Activated naive CD8-positive, alpha-beta T cell treated with anti-CD3 and anti-CD28 coated beads for 36 hours (primary cell): ENCODE measurements at places on chromosomes 16 and 17.
A peak's percentile ranks its signal among the peaks of the same experiment; 100 is the strongest.

DNA sequence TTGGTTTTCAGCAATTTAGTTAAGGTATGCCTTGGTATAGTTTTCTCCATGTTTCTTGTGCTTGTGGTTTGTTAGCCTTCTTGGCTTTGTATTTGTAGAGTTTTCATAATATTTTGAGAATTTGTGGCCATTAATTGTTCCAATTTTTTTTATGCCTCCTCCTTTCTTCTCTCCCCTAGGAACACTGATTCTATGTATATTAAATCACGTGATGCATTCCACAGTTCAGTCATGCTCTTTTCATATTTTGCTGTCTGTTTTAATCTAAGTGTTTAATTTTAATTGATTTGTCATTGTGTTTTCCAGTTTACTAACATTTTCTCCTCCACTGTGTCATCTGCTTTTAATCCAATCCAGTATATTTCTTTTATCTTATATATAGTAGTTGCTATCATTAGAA, 263.6 kb downstream of the SHISA9 start:
- DNase-seq: no peak

DNA sequence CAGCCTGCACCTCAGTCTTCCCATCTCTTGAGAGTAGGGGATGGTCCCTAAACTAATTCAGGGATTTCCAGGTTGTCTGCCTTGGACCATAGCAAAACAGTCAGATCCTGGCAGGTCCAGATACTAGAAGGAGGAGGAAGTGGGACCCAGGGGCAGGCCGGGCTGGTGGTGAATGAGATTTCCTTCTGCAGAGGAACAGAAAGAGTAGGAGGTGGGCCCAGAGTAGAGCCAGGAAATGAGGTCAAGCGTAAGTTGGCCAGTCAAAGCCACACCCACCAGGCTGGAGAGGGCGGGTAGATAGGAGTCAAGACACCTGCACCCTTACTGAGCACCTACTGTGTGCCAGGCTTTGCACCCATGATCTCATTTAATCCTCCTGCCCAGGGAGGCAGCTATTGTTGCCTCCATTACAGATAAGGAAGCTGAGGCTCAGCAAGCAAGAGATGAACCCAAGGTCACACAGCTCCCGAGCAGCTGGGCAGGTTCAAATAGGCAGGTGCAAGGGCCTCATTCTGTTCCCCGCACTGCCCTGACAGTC, 2.6 kb downstream of the CDH5 start:
- DNase-seq: no peak

DNA sequence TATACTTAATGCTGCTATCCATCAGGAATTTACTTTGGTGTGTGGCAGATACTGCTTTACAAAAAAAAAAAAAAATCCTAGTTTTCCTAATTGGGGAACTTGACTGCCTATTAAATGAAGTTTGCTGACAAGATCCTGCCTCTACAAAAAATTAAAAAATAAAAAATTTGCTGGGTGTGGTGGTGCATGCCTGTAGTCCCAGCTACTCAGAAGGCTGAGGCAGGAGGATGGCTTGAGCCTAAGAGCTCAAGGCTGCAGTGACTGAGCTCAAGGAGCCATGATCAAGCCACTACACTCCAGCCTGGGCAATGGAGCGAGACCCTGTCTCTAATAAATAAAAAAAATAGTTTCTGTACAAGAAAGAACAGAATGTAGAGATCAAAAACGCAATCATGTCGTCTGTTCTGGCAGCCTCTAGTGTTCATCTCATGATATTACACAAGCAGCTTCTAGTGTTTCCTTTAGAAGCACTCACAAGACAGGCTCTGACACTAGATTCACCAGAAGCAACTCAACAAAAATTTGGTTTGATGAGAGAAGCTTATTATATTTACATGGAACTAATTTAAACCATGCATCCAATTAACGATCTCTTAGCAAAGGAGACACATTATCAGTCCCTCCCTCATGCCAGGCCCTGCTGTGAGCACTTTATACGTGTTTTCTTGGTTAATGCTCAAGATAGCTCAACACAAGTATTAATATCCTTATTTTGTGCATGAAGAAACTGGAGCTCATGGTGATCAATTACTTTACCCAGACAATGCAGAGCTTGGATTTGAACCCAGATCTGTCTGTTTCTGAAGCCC, 6.8 kb upstream of the KRTAP17-1 start:
- DNase-seq: no peak

- DNase-seq: peak; percentile 90
Measured at GRCh38 chr16:27202923-27203506, 311 bp upstream of the KDM8 start.

GRCh38 chr17:63138713-63139112, 172.7 kb downstream of the TANC2 start:
- no peak for DNase-seq

DNA sequence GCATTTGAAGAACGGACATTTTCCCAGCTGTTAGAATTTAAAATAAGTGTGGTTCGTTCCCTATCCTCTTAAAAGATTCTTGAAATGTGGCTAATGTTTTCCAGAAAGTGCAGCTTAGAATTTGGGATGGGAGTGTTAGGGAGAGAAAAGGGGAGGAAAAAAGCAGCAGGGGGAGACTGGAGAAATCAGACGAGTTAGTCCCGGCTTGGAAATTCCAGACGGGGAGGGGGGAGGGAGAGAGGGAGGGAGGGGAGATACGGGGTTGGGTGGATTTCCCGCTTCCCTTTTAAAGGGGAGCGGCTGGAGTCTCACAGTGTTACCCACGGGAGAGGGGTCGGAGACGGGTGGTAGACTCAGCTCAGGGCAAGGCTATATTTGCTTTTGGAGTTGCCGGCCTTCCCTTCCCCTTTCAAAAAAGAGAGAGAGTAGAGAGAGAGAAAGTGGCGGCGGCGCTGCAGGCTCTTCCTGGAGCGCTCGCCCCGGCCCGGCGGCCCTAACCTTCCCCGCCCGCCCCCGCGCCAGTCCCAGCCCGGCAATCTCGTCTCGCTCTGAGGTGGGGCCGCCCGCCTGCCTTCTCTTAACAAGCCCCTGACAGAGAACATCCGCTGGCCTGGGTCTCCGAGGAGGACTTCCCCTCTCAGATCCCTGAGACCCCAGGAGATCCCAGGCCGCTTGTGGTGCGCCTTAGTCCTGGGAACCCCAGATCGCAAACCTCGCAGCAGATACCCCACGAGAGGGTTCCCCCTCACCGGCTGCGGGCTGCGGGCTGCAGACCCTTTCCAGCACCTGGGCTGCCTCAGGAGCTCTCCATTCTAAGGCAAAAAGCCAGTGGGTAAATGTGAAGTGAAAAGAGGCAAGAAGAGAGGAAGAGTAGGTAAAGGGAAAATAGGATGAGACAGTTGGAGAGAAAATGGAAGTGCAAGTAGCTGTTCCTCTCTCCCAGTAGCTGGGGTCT, 6.6 kb downstream of the IGF2BP1 start:
- DNase-seq: peak; percentile 25

- DNase-seq: no peak
Measured at GRCh38 chr17:78517421-78517820, 59.8 kb downstream of the DNAH17 start.

DNA sequence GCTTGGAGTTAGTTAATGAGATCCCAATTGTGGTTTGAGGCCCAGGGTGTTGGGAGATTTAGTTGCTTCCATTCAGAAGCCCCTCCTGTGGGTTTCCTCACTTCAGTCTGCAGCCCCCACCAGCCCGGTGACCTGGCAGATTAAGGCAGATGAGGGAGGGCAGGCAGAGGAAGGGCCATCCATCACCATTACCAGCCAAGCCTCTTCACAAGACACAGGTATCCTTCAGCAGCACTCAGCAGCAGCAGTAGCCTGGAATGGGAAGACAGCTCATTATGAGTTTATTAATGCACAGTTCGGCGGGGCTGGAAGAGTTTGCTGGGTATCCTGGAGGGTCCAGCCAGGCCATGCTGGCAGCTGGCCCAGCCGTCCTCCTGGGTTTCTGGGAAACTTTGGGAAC, 90.0 kb upstream of the GPRC5B start:
- no peak for DNase-seq

DNA sequence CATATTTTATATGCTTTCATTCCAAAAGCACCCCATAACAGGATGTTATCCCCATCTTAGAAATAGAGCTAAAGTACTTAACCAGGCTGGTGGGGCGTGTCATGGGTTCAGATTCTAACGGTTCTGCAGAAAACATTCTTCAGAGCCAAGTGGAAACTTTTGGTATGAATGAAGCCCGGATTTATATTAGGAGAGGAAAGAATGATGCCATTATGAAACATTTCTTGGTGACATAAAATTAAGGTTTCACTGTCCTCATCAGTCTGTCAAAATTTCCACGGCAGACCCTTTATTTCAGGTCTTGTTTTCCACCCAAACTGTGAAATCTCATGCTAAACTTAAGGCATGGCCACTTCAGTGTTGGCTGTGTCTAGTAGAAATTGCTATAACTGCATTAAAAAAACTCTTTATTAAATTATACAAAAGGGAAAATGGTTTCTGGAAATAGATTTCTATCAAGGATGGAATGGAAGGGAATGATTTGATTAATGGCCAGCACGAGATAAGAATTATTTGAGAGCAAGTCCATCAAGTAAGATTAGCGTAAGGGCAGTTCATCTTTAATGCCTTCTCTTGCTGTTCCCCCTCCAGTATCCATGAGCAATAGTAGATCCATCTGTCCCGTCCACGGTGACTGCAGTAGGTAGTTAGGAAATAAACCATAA, 11.7 kb downstream of the PRKCA start:
- peak; percentile 46 for DNase-seq

DNA sequence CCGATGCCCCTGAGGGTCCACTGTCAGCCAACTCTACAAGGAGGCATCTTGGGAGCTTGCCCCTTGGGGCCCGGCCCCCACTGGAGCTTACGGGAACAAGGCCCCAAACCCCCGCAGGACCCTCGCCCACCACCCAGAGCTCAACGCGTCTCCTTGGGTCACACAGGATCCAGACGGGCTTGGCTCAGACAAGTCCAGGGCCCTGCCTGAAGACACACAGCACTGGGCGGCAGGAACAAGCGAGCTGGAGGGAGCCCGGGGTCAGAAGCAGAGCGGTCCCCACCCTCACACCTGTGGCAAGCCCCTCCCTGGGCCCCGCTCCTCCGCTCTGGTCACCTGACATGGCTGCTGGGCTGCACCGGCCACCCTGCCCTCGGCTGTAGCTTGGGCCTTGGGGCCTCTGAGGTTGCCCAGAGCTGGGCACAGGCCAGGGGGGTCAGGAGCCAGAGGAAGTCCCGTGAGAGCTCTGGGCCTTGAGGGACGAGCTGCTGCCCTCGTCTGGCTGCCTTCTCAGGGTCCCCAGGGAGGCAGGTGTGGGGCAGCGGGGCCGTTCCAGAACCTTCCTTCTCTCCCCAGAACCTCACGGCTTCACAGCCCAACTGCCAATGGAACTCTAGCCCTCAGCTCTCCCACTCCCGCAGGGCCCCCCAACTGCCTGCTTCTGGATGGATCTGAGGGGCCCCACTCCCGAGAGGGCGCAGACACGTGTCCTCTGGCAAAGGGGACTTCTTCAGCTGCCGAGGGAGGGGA, at the start of gene CCDC154:
CCDC154 (minus strand) TSS at position 577 of the 750 bp plus-strand sequence; CDS start at position 343, 234 bp downstream.
- no peak for DNase-seq

- no peak for DNase-seq
Measured at GRCh38 chr17:37642681-37643080, 565 bp downstream of the DDX52 start.

DNA sequence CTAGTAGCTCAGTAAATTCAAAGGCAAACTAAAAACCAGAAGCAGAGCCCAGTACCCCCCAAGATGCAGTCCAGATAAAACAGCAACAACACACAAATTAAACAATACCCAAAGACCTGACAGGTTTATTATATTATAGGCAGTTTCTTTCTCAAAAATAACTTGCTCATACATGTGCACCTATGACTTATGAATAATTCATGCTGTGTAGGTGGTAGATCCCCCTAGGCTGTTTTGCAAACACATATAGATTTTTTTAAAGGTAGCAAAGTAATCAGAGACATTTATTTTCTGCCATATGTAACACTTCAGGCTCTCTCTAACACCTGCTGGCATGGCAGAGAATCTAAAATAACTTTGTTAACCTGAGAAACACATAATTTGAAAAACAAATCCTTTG, 27.2 kb downstream of the CACNG1 start:
- DNase-seq: no peak

GRCh38 chr17:30292286-30292858, 628 bp upstream of the BLMH start:
- DNase-seq: no peak

DNA sequence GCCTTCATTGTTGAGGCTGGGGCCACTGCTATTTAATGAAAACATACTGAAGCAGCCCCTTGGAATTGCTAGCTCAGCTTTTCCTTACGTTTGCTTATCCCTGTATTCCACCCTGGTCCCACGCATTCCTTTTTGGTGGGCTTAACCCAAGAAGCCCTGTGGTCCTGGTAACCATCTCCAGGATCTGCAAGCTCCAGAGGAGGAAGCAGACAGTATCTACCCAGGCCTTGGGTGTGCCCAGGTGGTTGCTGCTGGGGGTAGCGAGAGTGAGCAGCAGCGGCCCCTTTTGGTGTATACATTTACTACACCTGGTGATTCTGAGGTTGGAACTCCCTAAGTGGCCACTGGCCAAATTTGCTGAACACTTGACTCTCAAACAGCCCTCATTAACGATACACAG, 97.7 kb downstream of the CBLN1 start:
- no peak for DNase-seq

- DNase-seq: peak; percentile 55
Measured at GRCh38 chr16:85888405-85889331, 10.3 kb upstream of the IRF8 start.

- no peak for DNase-seq
Measured at GRCh38 chr17:9893411-9894012, 11.6 kb downstream of the RCVRN start.

GRCh38 chr16:23051587-23051986, 97.7 kb downstream of the USP31 start:
- DNase-seq: no peak

- no peak for DNase-seq
Measured at GRCh38 chr17:63837480-63837879, 5.0 kb downstream of the SMARCD2 start.

GRCh38 chr16:25845901-25846300, 154.1 kb downstream of the HS3ST4 start:
- DNase-seq: no peak

- no peak for DNase-seq
Measured at GRCh38 chr16:9647981-9648701, 534.1 kb downstream of the GRIN2A start.

GRCh38 chr17:7732981-7733539, 15.5 kb downstream of the DNAH2 start:
- no peak for DNase-seq
